Hepatic stellate cell (primary cell): ENCODE measurements at places on chromosomes 12 and 14.
A peak's percentile ranks its signal among the peaks of the same experiment; 100 is the strongest.

DNA sequence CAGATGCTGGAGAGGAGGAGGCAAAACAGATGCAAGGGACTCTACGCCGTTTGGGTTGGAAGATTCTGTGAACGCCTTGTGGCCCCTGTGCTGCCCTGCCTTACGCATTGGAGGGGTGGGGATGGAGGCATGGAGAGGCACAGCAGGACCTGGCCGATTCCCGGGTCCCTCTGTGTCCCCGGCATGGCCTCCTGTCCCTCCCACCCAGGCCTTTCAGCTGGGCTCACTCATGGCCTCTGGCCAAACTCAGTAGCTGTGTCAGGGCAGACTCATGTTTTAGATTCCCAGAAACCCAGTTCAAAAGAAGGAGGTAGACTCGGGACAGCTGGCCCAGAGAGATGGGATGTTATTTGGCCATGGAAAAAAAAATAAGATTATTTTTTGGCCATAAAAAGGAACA, 40.1 kb downstream of the TESC start:
- DNase-seq: no peak

- DNase-seq: no peak
Measured at GRCh38 chr12:120843472-120843871, 60.7 kb downstream of the SPPL3 start.

- no peak for DNase-seq
Measured at GRCh38 chr14:65904988-65905387, 492.5 kb downstream of the FUT8 start.

DNA sequence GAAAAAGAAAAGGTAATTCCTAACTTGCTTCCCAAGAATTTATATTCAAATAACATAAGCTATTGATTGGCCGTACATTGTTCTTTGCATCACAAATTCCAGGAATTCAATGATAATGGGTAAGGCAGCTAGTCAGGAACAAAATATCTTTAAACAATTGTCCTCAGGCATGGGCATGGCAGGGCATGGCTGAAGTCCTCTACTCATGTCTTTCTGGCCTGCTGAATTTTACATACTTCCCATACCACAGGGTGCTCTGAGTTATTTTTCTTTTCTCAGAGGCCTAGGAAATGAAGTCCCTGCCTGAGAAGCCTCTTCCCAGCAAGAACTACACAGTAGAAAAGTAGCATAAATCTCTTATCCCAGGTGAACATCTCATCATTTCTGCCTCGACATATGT, 15.1 kb upstream of the DRAM1 start:
- no peak for DNase-seq

GRCh38 chr12:57592551-57593165, 1.7 kb downstream of the PIP4K2C start:
- DNase-seq: no peak

DNA sequence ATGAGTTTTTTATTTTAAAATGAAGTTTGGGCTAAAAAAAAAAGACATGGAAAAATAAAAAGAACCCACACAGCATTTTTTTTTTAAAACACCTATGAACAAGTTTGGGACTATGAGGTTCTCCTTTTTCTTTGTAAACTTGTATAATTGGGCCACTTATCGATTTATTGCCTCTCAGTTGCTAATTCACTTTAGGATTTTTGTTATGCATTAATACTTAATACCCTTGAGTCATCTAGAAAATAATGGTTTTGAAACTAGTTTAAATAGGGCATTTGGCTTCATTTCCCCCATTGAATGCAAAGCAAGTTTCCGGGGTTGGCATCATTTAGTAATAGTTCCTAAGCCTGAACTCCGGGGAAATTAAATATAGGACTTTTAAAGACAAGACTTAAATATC, 312.8 kb upstream of the RGS6 start:
- no peak for DNase-seq

- no peak for DNase-seq
Measured at GRCh38 chr12:46265734-46266133, 3.1 kb downstream of the SLC38A1 start.

DNA sequence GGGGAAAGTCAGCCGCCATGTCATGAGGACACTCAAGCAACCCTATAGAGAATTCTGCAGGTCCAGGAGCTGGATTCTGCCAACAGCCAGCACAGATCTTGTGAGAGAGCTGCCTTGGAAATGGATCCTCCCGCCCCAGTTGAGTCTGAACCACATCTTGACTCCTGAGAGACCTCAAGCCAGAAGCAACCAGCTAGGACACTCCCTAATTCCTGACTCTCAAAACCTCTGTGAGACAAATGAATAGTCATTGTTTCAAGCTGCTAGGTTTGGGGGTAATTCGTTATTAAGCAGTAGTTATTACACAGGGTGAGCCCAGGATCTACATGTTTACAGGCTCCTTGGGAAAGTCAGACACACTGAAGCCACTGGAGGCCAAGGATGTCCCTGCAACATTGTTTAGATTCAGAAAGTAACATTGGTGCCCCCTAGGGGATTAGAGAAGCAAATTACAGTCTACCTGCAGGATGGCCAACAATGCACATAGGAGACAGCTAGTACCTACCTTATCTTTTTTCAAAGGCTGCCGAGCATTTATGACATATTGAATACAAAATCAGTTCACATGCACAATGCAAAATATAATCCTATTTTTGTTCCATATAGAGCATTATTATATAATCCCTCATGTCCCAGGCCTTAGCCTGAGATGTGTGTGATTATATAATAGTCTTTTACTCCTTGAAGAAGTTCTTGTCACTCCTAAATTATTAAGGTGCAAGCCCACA, 57.9 kb upstream of the FICD start:
- peak; percentile 53 for DNase-seq

GRCh38 chr12:93780101-93780641, 103.0 kb downstream of the CRADD start:
- DNase-seq: no peak

DNA sequence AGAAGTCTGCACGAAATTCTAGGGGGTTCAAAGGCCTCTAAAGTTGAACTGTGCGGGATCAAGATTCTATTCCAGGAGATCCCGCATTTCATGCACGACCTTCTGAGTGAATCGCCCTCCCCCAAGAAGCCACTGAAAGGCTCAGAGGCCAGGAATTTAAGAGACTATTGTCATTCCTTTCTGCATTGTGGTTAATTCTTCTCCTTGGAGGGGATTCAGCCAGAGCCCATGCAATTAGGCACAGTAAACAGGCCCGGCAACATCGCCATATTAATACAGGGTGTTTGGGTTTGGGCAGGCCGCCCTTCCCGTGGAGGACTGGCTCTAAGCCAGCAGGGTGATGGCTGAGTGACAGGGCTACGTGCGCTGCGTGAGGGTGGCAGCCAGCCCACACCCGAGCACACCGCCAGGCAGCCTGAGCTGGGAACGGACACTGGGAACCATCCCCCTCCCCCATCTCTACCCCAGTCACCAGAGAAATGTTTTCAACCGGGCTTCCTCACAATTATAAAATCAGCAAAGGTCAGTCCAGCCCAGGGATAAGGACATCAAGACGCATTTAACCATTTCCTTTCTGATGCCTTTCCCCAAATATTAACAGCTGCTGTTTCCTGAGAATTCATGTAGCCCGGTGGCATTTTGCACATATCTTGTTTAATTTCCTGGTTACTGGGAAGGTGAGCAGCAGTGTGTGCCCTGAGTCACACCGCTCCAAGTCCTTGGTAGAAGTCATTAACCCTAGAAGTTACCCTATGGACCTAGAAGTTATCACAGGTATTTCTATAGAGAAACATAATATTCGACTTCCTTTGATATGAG, 12.5 kb downstream of the EGLN3 start:
- no peak for DNase-seq

DNA sequence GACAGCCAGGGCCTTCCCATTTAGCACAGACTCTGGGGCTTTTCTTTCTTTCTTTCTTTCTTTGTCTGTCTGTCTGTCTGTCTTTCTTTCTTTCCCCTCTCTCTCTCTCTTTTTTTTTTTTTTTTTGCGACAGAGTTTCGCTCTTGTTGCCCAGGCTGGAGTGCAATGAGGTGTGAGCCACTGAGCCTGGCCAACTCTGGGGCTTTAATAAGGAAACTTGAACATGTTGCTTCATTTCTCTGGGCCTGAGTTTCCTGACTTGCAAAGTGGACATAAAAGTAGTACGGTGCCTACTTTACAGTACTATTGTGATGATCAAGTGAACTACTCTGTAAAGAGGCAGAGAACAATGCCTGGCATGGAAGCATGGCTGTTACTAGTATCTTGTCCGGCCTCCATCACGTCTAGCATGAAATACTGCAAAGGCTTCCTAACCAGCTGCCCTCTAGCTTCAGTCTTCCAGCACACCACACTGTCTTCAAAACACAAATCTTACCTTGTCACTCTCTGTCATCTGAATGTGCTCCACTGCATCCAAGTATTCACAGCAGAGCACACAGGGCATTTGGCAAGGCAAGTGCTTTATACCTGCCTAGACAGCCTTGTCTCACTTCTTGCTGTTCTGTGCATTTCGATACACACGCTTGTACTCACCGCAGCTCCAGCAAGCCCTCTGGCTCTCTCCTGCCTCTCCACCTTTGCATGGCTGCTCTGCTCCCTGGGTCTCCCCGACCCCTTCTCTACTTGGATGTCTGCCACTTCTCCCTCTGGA, 96.7 kb downstream of the IRF2BPL start:
- no peak for DNase-seq

DNA sequence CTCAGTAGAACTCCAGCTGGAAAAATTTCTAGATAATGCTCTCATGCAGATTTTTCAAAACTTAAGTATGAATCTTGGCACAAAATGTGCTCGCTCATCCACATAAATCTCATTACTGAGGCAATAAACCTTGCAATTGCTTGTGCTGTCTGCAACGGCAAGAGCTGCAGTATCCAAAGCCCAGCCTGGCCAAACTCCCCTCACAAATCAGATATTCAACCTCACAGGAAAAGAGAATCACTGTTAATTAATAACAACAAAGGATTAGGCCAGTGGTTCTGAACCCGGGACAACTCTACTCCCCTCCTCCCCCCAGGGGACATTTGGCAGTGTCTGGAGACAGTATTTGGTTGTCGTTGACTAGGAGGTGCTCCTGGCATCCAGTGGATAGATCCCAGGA, 19.2 kb upstream of the CORO1C start:
- no peak for DNase-seq

GRCh38 chr14:70033561-70033960, 154.3 kb downstream of the SMOC1 start:
- no peak for DNase-seq

GRCh38 chr12:75974323-75975187, 57.0 kb downstream of the PHLDA1 start:
- no peak for DNase-seq
